Heart right ventricle (tissue), 16 donors: ENCODE measurements at places on chromosomes 16 and 17. TPM values are rescaled to one million over a fixed set of nuclear protein-coding genes. Genes with fewer than 3 reads are reported as not detected.

NPIPB2 gene
- total RNA-seq, result 4.7 TPM

GNAO1 gene
- 13.0 TPM for total RNA-seq

C16orf89 gene
- 1.7 TPM for total RNA-seq

ATP6V0A1 gene
- total RNA-seq, result 28.5 TPM

NCBP3 gene
- 29.2 TPM for total RNA-seq

VPS35 gene
- 74.9 TPM for total RNA-seq

ITGAL gene
- 2.9 TPM for total RNA-seq

RUNDC3A gene
- 1.5 TPM for total RNA-seq

UNC119 gene
- 21.7 TPM for total RNA-seq

SGF29 gene
- 20.9 TPM for total RNA-seq

NACA2 gene
- total RNA-seq, result not detected

CD7 gene
- 0.15 TPM for total RNA-seq

MYH2 gene
- total RNA-seq, result not detected

MYL11 gene
- not detected for total RNA-seq

CCDC154 gene
- total RNA-seq, result 2.6 TPM

ALDH3A2 gene
- 50.2 TPM for total RNA-seq

SMPD3 gene
- 0.22 TPM for total RNA-seq

PMFBP1 gene
- 1.6 TPM for total RNA-seq

SYNGR2 gene
- 153 TPM for total RNA-seq

SCNN1G gene
- not detected for total RNA-seq

CDRT4 gene
- total RNA-seq, result 4.1 TPM

POLR3K gene
- total RNA-seq, result 9.3 TPM

PIRT gene
- not detected for total RNA-seq

TBC1D3K gene
- total RNA-seq, result not detected

INPP5K gene
- 30.2 TPM for total RNA-seq

SMIM5 gene
- 5.1 TPM for total RNA-seq

TSNAXIP1 gene
- 0.45 TPM for total RNA-seq

CNGB1 gene
- not detected for total RNA-seq

ANKRD40CL gene
- not detected for total RNA-seq

TMEM235 gene
- not detected for total RNA-seq
